ENCODE measurements at places on chromosomes 2 and 18. TPM values are rescaled to one million over a fixed set of nuclear protein-coding genes. Genes with fewer than 3 reads are reported as not detected.

DNA sequence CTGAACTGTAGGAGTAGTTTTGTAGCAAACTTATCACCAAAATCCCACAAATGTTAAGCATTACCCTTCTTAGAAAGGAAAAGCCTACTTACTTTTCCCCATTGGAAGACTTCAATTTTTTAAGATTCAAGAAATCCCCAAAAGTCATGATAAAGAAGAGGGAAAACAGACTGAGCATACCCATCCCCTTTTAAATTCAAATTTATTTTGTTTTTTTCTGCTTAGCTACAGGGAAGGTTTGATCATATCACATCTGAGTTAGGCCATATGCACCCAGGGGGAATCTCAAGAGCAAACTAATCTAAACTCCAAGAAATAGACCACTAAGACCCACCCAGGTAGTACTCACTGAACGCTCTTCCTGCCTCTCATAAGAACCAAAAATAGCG is 174.6 kb downstream of the TGIF1 start:
- H3K4me3 ChIP-seq: no peak overlapping the region
- peak overlapping the region; percentile 85 for H3K27ac ChIP-seq
- H3K36me3 ChIP-seq: no peaks in the 10 kb centered on the region
- peaks cover 28% of the 10 kb centered on the region for H3K4me1 ChIP-seq
- DNase-seq: no peak
- H3K27me3 ChIP-seq: no peaks in the 10 kb centered on the region

Gene NEU2
- polyA plus RNA-seq: not detected

Gene AMER3
- polyA plus RNA-seq: 0.04 TPM

GRCh38 chr2:172842511-172843265 is 107.0 kb downstream of the RAPGEF4 start:
- H3K36me3 ChIP-seq: no peaks in the 10 kb centered on the region
- no peaks in the 10 kb centered on the region for H3K4me1 ChIP-seq
- DNase-seq: no peak
- no peak overlapping the region for H3K4me3 ChIP-seq

- no peaks in the 10 kb centered on the region for H3K4me1 ChIP-seq
- no peak overlapping the region for H3K4me3 ChIP-seq
- peak overlapping the region; percentile 30 for H3K27ac ChIP-seq
- H3K27me3 ChIP-seq: no peaks in the 10 kb centered on the region
- H3K36me3 ChIP-seq: no peaks in the 10 kb centered on the region
Measured at GRCh38 chr2:42214669-42215068, 45.5 kb downstream of the EML4 start.

GRCh38 chr2:105634198-105634597 is 110.5 kb upstream of the NCK2 start:
- no peak for DNase-seq
- no peaks in the 10 kb centered on the region for H3K36me3 ChIP-seq
- no peak overlapping the region for H3K27ac ChIP-seq
- no peaks in the 10 kb centered on the region for H3K4me1 ChIP-seq
- H3K4me3 ChIP-seq: no peak overlapping the region
- H3K27me3 ChIP-seq: no peaks in the 10 kb centered on the region

- H3K27me3 ChIP-seq: no peaks in the 10 kb centered on the region
- no peak for DNase-seq
Measured at GRCh38 chr2:86621280-86621943, 2.3 kb downstream of the RNF103 start.

DNA sequence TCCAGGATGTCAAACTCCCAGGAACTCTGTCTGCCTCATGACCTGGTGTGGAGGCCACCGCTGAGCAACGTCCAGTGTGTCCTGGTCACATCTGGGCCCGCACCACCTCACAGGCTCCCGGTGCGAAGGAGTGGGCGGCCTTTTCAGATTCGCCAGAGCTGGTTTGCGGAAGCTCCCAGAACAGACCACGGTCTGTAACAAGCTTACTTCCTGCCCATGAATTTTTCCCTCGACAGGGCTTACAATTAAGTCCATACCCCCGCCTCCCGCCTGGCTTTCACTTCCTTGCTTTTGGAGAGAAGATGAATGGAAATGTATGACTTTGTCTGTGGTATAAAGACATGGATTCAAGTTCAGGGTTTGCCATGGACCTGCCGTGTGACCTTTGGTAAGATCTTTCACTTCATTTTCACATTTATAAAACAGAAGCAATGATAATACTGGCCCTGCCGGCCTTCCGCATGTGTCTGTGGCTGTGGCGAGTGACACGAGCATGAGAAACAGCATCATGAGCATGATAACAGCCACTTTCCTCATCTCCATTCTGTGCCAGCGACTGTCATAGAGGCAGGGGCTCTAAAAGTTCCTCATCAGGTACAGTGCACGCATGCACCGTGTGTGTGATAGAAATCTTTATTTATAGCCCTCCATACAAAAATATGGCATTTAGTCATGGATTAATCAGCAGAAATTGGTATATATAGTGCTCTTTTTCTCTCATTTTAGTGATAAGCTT is 31.0 kb upstream of the KCNF1 start:
- H3K4me3 ChIP-seq: no peak overlapping the region
- no peak for DNase-seq
- H3K36me3 ChIP-seq: no peaks in the 10 kb centered on the region
- no peak overlapping the region for H3K27ac ChIP-seq

DNA sequence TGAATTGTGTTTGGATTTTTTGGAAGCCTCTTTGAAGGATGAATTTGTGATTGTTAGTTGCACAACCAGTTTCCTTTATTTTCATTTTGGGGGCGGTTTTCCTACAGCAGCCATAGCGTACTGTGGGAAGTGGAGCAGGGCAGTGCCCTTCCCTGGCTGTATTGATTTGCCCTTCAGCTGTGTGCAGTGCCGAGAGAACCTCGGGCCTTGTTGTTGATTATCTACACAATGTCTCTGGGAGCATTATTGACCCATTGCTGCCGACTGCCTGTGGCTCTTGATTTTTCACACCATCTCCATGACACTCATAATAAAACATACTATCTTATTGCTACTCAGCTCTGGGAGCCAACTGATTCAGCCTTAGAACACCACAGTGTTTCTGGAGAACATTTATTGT is 162.2 kb upstream of the BOD1L2 start:
- H3K4me1 ChIP-seq: no peaks in the 10 kb centered on the region
- H3K36me3 ChIP-seq: no peaks in the 10 kb centered on the region
- H3K27ac ChIP-seq: no peak overlapping the region
- H3K4me3 ChIP-seq: no peak overlapping the region

Gene SERPINB5
- not detected for polyA plus RNA-seq

- no peaks in the 10 kb centered on the region for H3K27me3 ChIP-seq
- H3K36me3 ChIP-seq: no peaks in the 10 kb centered on the region
- no peaks in the 10 kb centered on the region for H3K4me1 ChIP-seq
- no peak overlapping the region for H3K4me3 ChIP-seq
- DNase-seq: no peak
Measured at GRCh38 chr2:28506112-28506910, 10.5 kb downstream of the PLB1 start.

DNA sequence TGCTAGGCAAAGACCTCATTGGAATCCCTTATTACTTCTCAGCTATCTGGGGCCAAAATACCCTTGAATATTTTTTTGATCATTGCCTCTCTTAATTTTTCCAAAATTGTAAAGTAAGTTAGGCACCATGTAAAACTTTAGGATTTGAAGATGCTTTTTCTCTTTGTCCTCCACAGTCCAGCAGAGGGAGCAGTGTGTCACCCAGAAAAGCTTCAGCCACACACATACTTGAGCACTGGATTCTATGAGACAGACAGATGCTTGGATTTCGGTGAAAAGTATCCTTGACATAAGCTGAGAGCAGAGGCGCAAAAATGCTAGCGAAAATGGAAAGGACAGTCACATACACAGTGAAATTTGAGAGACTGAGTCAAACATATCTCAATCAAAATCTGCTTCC is 74.7 kb upstream of the KCNJ3 start:
- no peaks in the 10 kb centered on the region for H3K36me3 ChIP-seq
- no peak overlapping the region for H3K27ac ChIP-seq
- H3K4me1 ChIP-seq: no peaks in the 10 kb centered on the region
- no peak overlapping the region for H3K4me3 ChIP-seq
- DNase-seq: no peak

DNA sequence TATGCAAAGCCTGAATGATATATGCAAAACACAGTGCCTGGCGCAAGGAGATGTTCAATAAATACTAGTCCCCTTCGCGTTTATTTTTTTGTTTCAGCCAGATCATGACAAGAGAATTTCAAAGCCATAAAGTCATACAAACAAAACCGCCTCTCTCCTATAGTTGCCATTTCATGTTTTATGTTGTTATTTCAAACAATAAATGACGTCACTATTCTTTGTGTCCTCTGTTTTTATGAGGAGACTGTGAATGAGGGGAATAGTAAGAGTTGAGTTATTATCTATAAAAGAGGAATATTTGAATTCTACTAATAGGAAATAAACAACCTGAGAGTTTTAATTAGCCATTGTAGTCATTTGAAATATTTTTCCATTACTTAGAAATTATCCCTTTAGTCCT is 464.5 kb downstream of the THSD7B start:
- H3K27me3 ChIP-seq: no peaks in the 10 kb centered on the region
- no peaks in the 10 kb centered on the region for H3K4me1 ChIP-seq
- H3K4me3 ChIP-seq: no peak overlapping the region
- DNase-seq: no peak
- H3K36me3 ChIP-seq: no peaks in the 10 kb centered on the region
- H3K27ac ChIP-seq: no peak overlapping the region

DNA sequence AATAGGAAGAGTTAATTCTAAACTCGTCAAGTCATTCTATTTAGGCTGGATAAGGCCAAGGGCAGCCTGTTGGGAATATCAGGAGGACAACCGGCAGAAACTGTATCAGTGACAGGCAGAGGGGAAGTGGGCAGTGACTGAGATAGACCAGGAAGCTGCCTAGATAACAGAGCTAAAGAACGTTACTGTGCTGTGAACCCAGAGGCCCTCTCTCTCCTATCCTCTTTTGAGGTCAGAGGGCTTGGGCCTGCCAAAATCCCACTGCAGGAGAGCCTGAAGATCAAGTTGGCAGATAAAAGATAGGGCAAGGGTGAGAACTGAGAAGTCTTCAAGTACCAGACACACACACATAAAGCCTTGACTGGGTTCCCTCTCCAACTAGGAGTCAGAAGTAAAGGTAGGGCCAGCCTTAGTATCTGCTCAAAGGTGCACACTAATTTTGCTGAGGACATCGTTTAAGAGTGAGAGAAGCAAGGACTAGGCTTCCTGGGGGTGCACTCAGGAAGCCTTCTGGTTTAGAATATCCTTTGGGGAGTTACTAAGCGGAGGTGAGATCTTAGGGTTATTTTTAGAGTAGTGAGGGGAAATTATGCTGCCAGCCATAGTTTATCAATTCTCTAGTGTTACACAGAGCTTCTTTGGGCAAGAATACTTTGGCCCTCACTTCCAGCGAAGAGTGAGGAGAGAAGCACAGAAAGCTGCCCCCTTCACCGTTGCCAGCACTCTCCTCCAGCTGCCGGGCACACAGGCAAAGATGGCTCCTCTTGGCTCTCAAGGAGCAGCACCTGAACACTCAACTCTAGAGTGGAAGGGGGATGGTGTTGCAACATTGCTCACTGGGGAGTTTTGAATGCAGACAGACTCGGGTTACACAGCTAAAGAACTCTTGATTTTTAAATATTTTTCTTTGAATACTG is 9.8 kb downstream of the CAVIN2 start:
- H3K27me3 ChIP-seq: no peaks in the 10 kb centered on the region

Gene ASB18
- 0.05 TPM for polyA plus RNA-seq

Gene FBXO36
- 5.3 TPM for polyA plus RNA-seq

Gene CFAP210
- polyA plus RNA-seq: 2.2 TPM

Gene SERPINB7
- not detected for polyA plus RNA-seq

Gene SERPINB12
- polyA plus RNA-seq: not detected

Gene CNRIP1
- 49.9 TPM for polyA plus RNA-seq

Gene CCDC74B
- polyA plus RNA-seq: 4.3 TPM

Data from left lung (tissue), 14 donors.